ENCODE measurements at places on chromosomes 1 and 21.

- no peak for DNase-seq
Observed at GRCh38 chr21:31781737-31782136, 49.8 kb upstream of the SCAF4 start.

- no peak for DNase-seq
Observed at GRCh38 chr1:17630048-17630830, 90.7 kb downstream of the ARHGEF10L start.

DNA sequence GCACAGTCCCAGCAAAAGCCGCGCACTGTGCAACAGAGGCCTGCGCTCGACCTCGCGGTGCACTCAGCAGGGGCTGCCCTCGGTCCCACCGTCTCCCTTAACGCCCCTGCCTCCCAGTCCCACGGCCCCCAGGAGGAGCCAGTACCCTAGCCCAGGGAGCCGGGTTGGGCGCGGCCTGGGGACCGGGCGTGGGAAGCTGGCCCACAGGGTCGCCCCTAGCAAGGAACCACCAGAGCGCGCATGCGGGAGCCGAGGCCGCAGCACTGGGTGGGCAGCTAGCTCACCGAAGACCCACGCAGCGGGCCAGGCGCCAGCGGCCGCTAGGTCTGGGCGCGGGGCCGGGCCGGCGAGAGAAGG lies 21.6 kb upstream of the ZNF678 start:
- no peak for DNase-seq

GRCh38 chr1:160862203-160863060 lies at the start of gene CD244:
Gene CD244, minus strand, starts transcription at chr1:160862887. Its CDS starts 210 bp downstream, at chr1:160862677.
- DNase-seq, result peak; percentile 37

DNA sequence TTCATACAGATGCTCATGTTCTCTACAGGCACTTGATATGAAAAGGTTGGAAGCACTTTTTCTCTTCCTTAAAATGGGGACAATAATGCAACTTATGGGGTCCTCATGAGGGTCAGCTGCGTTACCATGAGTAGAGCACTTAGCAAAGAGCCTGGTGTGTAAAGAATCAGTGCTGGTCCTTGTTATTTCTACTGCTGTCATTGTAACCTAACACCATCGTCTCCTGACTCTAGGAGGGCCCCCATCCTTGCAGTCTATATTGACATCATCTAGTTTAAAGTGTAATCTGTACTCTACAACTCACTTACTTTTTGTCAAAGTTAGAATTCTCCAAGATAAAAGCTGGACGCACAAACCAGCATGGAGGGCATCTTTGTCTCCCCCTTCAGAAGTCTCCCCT lies 2.4 kb downstream of the CAPN9 start:
- no peak for DNase-seq

DNA sequence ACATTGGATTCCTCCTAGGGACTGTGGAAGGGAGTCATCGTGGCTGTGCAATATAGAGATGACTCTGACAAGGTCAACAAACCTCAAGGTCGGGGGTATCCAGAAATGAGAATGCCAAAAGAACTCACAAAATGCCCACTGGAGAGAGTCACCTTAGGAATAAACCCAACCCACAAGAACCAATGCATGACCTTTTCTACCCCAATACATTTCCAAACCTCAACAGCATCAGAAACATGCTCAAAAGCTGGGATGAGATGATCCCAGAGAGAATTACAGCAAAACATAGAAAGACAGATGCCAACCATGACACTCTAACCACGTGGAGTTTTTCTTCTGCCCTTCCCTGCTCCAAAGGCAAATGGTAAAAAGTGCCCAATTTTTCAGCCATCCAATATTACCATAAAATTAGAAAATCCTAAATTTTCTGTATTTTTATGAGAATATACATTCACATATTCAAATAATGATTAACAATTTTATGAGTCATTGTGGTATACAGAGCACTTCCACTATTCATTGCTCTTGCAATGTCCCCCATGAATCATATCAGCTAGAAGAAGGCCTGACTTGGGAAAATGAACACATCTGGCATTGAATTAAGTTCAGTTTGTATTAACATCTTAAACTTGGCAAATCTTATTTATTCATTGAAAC lies 88.2 kb upstream of the PALMD start:
- DNase-seq, result no peak

GRCh38 chr1:76770979-76771378 lies 96.3 kb upstream of the ST6GALNAC5 start:
- no peak for DNase-seq

DNA sequence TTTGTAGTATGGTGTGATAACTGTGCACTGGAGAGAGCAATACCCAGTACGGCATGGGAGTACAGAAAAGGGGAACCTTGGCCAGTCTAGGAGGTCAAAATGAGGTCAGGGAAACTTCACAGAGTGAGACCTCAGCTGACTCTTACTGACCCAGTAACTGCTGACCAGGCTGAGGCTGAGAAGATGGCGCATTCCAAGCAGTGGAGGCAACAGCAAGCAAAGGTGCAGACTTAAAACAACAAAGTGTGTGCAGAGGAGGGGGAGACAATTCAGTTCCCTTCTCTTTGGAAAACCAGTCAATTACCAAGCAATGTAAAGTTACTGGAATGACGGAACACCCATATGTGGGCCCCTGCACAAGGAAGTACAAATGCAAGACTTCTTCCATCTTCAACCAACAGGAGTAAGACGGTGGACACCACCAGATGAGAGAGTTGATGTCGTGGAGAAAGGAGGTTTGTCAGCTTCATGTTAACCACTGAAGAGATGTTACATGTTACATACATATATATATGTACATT lies 54.6 kb upstream of the PRDX6 start:
- no peak for DNase-seq

- no peak for DNase-seq
Observed at GRCh38 chr1:116909512-116910378, at the start of gene PTGFRN. Gene PTGFRN, plus strand, starts transcription at chr1:116909916. Its CDS starts 288 bp downstream, at chr1:116910204.

- no peak for DNase-seq
Observed at GRCh38 chr1:45934947-45935346, 131.5 kb downstream of the MAST2 start.

- DNase-seq, result no peak
Observed at GRCh38 chr1:155004352-155005075, 1.9 kb downstream of the ZBTB7B start.

DNA sequence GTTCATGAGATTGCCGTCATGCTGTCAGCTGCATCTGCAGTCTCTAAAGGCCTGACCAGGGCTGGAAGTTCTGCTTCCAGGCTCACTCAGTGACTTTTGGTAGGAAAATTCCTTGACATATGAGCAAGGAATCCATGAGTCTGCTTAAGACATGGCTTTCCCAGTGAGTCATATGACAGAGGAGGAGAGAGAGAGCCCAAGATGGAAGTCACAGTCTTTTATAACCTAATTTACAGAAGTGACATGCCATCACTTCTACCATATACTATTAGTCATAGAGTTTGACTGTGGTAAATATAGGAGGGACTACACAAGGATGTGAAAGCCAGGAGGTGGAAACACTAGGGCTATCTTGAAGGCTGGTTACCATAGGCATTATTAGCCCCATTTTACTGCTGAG lies 115.2 kb downstream of the ROR1 start:
- no peak for DNase-seq

- DNase-seq, result no peak
Observed at GRCh38 chr1:51986718-51987117, 3.8 kb downstream of the RAB3B start.

DNA sequence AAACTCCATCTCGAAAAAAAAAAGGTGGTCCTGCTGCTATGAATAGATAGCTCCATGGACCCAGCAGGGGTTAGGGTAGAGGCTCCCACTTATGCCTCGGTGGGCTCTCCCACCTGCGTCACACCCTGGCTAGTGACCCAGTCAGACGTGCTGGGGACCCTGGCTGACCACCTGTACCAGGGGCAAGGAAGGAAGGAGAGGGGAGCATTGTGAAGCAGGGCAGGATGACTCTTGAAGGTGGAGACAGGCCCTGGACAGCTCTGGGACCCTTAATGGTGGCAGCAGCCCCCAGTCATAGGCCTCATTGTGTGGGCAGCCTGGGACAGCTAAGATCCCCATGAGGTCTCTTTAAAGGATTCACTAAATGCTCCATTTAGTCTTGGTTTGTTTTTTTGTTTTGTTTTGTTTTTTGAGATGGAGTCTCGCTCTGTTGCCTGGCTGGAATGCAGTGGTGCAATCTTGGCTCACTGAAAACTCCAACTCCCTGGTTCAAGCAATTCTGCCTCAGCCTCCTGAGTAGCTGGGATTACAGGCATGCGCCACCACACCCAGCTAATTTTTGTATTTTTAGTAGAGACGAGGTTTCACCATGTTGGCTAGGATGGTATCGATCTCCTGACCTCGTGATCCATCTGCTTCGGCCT lies 10.4 kb upstream of the SNAPIN start:
- no peak for DNase-seq

GRCh38 chr1:201885531-201886075 lies 3.1 kb upstream of the SHISA4 start:
- DNase-seq, result no peak

GRCh38 chr1:217847643-217848042 lies 216.5 kb downstream of the SPATA17 start:
- no peak for DNase-seq

- peak; percentile 30 for DNase-seq
Observed at GRCh38 chr1:243254233-243254926, 701 bp downstream of the CEP170 start.

GRCh38 chr1:209335178-209335577 lies 248.3 kb upstream of the CAMK1G start:
- no peak for DNase-seq

DNA sequence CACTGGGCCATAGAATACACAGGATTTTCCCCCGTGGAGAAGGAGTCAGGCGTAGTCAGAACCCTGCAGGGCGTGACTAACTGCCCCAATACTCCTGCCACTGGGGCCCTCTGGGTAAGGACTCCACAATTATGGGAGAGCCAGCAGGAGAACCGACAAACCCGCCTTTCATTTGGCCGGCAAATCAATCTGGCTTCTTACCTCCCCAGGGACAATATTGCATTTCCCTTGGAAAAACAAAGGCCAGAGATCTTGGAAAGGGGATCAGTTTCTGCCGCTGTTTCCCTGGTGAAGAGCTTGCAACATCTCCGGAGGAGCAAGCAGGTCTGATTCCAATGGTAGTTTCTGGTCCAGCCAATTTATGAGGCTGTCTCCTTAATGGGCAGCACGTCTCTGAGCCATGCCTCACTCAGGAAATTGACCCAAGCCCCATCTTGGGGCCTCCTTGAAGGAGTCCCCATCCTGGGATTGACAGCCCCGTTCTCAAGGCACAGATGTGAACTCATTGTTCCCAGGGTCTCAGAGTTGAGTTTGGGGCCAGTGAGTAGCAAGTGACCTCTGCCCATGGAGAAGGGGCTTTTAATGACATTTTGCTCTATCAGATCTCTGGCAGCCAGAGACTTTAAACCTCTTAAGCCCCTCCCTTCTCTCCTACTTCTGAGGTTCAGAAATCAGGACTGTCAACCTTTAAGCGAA lies 4.3 kb downstream of the TRABD2B start:
- no peak for DNase-seq

GRCh38 chr1:243420946-243421685 lies 165.3 kb downstream of the SDCCAG8 start:
- no peak for DNase-seq

Measured in stimulated activated CD8-positive, alpha-beta memory T cell treated with anti-CD3 and anti-CD28 coated beads, Interleukin-7, amount 100 ng/mL, for 24 hours (primary cell).